ENCODE measurements at places on chromosomes 7 and 10. TPM values are rescaled to one million over a fixed set of nuclear protein-coding genes. Genes with fewer than 3 reads are reported as not detected.

The ANKRD7 gene
- 0.44 TPM for polyA plus RNA-seq

The AQP1 gene
- polyA plus RNA-seq = 39.4 TPM

The TUBB8 gene
- polyA plus RNA-seq = 0.57 TPM

The LFNG gene
- polyA plus RNA-seq = 29.3 TPM

The SNX10 gene
- polyA plus RNA-seq = 21.8 TPM

The SRRM3 gene
- polyA plus RNA-seq = 2.2 TPM

The UNC5B gene
- 49.6 TPM for polyA plus RNA-seq

The SLC13A1 gene
- 15.1 TPM for polyA plus RNA-seq

The DPCD gene
- polyA plus RNA-seq = 23.1 TPM

The STEAP4 gene
- 3.3 TPM for polyA plus RNA-seq

The AP1S1 gene
- polyA plus RNA-seq = 40.2 TPM

The SPDYE6 gene
- 0.16 TPM for polyA plus RNA-seq

Data from left renal pelvis (tissue), 4 donors.